Neural crest cell (in vitro differentiated cells): ENCODE measurements at places on chromosomes 5 and 9.

GRCh38 chr5:51384281-51384840 is 1.1 kb downstream of the ISL1 start:
- DNase-seq: no peak

DNA sequence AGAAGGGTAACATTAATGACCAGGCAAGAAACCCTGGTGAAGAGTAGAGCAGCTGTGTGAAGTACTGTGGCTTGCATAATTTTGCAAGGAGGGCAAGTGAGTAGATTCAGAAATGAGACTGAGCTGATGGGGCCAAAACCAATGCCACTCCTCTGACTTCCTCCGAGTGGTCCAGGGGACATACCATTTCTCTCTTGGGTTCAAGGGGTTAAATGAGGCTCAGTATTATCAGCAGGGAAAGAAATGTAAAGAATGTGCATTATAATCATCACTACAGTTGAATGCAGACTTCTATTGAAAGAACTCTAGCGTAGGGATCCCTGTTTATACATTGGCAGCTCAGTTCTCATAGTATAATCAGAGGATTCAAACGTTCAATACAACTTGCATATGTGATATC is 9.9 kb downstream of the POLR3G start:
- DNase-seq: no peak

DNA sequence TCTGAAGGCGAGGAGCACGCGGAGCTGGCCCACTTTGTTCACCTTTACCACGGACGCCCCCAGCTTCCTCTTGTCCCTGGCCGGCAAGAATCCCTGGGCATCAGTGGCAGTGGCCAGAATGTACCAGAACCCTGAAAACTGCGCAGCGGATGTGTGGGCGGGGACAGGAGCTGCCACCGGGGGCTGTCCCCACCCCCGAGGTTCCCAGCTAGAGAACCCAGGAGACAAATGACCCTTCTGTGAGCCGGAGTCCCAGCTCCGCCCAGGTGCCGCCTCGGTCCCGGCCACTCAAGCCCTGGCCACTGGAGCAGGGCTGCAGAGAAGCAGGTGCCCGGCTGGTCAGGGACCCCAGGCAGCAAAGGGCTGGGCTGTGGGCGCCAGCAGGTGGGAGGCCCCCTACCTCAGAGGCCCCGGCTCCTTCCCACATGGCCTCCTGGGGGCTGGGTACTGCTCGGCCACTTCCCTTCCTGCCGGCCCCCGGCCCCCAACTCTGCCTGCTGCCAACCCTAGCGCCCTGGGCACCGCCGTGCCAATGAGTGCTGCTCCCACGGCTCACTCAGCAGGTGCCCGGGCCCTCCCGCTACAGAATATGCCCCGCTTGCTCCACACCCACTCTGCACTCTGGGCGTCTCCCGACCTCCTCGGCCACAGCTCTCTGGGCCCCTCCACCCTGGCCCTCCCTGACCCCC is 713 bp downstream of the LCN10 start:
- no peak for DNase-seq

GRCh38 chr9:132066057-132066456 is 13.6 kb downstream of the MED27 start:
- DNase-seq: no peak

DNA sequence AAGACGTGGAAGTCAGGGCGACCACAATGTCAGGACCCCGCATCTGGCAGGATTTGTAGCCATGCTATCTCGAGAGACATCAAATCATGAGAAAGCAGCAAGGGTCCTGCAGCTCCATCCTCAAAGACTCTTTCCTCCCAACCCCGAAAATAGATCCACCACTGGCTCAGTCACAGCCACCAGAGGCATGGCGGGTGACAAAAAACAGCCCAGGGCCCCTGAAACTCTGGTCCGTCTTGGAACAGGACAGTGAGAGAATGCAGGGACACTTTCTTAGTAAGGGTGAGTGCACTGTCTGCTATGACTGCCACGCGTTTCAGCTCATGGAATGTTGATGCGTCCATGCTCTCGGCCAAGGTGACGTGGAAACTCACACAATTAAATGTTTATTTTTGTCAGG is 220.9 kb downstream of the IRX2 start:
- DNase-seq: no peak

- DNase-seq: no peak
Observed at GRCh38 chr5:157502143-157502647, 42.2 kb downstream of the NIPAL4 start.

DNA sequence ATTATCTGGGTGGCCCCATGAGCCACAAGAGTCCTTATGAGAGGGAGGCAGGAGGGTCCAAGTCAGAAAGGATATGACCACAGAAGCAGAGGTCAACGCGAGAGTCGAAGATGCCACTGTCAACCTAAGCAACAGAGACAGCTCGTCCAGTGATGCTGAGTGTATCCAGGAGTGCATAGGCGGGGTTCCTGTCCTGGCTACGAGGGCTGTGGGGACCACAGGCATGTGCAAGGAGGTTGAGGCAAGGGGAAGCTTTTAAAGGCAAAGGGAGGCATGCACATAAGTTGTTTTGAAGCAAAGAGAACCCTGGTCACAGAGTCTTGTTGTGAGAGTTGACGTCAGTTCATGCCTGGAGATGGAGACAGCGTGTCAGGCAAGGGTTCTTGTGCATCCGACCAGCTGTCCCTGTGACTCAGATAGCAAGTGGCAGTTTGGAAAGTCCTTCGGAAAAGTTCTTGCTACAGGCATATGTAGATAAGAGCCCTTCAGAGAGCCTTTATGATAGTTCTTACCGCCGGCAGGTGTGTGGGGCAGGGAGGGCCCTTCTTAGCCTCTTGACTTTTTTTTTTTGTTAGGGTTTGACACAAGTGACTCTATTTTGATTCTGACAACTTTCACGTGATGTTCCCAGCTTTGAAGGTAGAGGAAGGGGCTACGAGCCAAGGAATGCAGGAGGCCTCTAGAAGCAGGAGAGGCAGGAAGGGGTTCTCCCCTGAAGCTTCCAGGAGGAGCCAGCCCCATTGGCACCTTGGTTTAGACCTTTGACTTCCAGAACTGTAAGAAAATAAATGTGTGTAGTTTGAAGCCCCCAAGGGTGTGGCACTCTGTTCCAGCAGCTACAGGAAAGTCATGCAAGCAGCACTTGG is 66.0 kb upstream of the FCN1 start:
- DNase-seq: no peak
